ENCODE measurements at places on chromosomes 6 and 20.

DNA sequence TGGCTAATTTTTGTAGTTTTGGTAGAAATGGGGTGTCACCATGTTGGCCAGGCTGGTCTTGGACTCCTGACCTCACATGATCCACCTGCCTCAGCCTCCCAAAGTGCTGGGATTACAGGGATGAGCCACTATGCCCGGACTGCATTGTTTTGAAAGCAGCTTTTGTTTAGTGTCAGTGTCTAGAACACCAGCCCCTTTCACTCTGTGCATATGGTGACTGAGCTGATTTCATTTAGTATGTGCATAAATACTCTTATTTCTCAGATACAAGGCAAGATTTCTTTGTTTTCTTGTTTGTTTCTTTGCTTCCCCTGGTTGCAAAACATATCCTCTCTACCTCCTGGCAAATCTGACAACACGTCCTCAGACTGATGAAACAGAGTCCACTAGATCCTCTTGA lies 152.8 kb upstream of the CHD6 start:
- H3K4me1 ChIP-seq, result no peaks in the 10 kb centered on the region
- no peak overlapping the region for H3K4me3 ChIP-seq
- H3K27me3 ChIP-seq, result no peaks in the 10 kb centered on the region
- no peaks in the 10 kb centered on the region for H3K36me3 ChIP-seq
- DNase-seq, result no peak

- no peak for DNase-seq
- H3K4me3 ChIP-seq, result no peak overlapping the region
- H3K4me1 ChIP-seq, result peaks cover 2% of the 10 kb centered on the region
- H3K27me3 ChIP-seq, result no peaks in the 10 kb centered on the region
- no peak overlapping the region for H3K27ac ChIP-seq
Measured at GRCh38 chr6:116714296-116714695, 33.3 kb downstream of the KPNA5 start.

DNA sequence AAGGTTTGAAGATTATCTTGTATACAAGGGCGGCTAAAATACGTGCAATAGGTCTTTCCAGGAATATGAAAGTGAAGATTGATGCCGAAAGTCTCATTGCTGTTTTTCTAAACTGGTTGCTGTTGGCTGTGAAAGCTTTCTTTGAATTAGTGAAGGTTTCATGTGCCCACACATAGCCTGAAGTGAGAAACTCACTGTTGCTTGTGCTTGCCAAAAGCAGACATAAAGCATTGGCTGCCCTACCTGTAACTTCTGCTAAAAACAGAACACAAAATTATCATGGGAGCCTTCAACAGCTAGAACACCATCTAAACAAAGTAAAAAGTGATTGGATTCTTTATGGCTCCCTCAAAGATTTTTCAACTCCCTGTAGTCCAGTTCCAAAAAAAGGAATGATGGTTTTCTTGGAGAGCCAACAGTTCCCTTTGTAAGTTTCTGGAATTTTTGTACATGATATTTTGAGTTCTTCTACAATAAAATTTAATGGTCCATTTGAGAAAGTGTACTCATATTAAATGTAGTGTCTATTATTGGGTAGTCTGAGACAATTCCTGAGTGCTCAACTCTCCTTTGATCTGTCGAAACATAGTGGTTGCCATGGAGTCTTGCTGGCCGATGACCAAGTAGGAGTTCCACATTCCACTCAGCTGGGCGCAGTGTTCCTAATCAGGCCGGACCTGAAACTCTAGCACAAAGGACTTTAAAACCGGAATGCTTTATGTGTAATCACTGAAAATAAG lies 68.5 kb downstream of the PLEKHG1 start:
- peaks cover 10% of the 10 kb centered on the region for H3K4me1 ChIP-seq
- peak overlapping the region; percentile 73 for H3K27ac ChIP-seq
- H3K4me3 ChIP-seq, result peak overlapping the region; percentile 47
- H3K27me3 ChIP-seq, result no peaks in the 10 kb centered on the region

DNA sequence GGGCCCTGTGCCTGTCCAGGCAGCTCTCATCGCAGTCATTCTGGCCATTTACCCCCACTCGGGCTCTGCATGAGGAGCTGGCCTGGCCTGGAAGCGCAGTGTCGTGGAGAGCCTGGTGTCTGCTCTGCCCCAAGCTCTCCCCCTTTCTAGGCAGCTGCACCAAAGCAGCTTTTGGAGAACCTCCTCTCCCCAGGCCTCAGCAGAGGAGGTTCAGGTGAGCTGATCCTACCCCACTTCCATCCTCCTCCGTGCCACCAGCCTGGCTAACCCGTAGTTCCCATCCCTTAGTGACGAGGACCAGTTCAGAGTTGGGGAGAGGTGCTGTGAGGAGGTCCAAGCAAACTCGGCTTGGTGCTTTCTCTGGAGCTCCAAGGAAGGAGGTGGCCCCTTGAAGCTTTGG lies 30.5 kb upstream of the PHACTR3 start:
- H3K4me3 ChIP-seq, result no peak overlapping the region
- H3K27ac ChIP-seq, result no peak overlapping the region
- DNase-seq, result no peak
- no peaks in the 10 kb centered on the region for H3K4me1 ChIP-seq
- peaks cover 34% of the 10 kb centered on the region for H3K27me3 ChIP-seq
- no peaks in the 10 kb centered on the region for H3K36me3 ChIP-seq

GRCh38 chr6:101413773-101414172 lies 20.3 kb downstream of the GRIK2 start:
- no peak for DNase-seq
- no peak overlapping the region for H3K27ac ChIP-seq
- no peaks in the 10 kb centered on the region for H3K36me3 ChIP-seq
- H3K4me3 ChIP-seq, result no peak overlapping the region
- H3K4me1 ChIP-seq, result no peaks in the 10 kb centered on the region
- H3K27me3 ChIP-seq, result no peaks in the 10 kb centered on the region

All from activated CD8-positive, alpha-beta memory T cell treated with anti-CD3 and anti-CD28 coated beads, Interleukin-2, amount 10 ng/mL, durations not matched to agents 7 days and 5 days (primary cell).